HFF-Myc (cell line): ENCODE measurements at places on chromosomes 16 and 17.

DNA sequence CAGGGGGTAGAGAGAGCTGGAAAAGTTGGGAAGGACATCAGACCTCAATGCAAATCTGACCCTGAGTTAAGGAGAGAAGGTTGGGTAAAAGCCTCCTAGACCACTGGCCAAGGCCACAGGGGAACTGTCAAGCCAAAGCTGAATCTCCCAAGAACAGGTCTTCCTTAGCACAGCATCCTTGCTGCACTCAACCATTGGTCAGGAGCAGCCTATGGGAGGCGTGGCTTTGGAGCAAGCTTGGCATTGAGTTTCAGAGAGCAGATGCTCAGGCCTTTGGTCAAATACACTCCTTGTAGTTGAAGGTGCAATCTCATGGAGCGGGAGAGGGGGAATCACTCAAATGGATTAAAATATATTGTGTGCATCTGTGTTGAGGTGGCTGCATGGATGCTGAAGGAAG is 21.8 kb downstream of the SOX9 start:
- no peak for DNase-seq

GRCh38 chr16:77509796-77510195 is 75.0 kb upstream of the ADAMTS18 start:
- DNase-seq = no peak

GRCh38 chr16:3497771-3498170 is 2.5 kb upstream of the C16orf90 start:
- DNase-seq = no peak

DNA sequence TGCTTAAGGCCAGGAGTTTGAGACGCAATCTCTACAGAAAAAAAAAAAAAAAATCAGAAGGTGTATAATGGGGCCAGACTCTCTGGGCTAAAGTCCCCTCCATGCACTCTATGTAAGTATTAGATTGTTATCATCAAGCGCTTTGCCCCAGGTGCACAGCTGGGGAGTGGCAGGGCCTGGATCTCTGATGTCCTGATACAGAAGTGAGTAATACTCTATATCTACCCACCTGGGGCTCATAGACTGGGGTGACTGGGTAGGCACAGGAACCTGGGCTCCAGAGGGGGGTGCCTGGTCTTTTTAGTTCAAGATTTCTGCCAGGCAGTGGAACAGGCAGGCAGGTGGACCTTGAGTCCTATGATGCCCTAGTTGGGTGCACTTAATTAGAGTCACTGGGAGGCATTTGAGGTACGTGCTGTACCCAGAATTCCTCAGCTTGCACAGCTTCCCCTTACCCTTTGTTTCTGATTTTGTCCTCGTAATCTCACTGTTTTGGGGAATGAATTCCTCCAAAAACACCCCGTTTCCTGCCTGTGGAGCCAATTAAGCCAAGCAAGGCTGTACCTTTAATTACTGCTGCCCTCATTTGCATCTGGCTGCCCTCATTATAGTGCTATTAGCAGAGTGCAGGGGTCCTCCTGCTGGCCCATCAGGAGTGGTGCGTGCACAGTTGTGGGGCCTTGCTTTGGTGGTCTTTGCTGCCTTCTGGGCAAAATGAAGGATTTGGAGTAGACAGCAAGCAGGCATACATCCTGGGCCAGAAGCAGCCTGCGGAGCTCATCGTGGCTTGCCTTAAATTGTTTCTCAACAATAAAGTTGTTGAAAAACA is 239.0 kb downstream of the SNX29 start:
- DNase-seq = no peak

DNA sequence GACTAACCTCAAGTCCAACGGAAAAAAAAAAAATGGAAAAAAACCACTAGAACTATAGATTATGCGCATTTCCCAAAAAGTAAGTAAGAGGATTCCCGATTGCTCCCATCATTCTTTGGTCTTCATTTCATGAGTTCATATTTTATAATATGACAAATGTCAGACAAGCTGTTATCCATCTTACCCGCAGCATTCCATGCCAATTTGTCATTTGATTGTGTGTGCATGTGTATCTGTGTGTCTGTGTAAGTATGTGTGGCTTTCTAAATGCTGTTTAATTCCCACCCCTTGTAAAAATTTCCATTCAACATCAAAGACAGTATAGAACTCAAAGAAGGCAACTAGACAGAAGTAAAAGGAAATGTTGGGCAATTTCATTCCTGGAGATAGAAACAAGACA is 434.1 kb downstream of the CDH11 start:
- DNase-seq = no peak

DNA sequence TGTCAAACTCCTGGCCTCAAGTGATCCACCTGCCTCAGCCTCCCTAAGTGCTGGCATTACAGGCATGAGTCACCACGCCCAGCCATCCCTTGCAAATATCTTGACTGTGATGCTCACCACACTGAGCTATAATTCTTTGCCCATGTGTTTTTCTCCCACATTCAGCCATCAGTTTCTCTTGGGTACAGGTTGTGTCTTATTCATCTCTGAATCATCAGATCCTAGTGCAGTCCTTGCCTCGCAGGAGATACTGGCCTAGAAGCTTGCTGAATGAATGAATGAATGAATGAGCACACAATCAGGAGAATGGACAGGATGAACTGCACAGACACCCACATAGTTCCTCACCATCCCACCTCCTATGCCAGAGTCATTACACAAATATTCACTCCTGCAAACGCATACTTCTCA is 24.4 kb upstream of the ETV4 start:
- DNase-seq = peak; percentile 51

DNA sequence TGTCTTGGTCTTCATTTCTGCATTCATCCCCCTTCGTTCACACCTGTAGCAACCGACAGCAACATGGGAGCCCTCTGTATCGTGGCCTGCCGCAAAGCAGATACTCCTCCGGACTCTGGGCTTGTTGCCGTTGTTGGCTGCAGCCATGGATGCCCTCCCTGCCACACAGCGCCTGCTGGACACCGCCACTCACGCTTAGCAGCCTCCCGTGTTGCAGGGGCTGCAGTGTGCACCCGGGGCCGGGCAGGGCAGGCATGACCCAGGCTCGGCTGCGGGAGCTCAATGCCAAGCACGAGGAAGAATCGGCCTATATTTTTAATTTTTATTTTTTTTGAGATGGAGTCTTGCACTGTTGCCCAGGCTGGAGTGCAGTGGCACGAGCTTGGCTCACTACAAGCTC is 34.9 kb upstream of the ZNF629 start:
- DNase-seq = no peak

GRCh38 chr16:86966777-86967176 is 350.4 kb downstream of the C16orf95 start:
- DNase-seq = no peak

GRCh38 chr16:11232852-11233726 is 22.9 kb downstream of the SOCS1 start:
- no peak for DNase-seq

- no peak for DNase-seq
Measured at GRCh38 chr17:5282642-5283217, 646 bp downstream of the RABEP1 start.

- no peak for DNase-seq
Measured at GRCh38 chr17:69913216-69913615, 161.8 kb upstream of the KCNJ16 start.

DNA sequence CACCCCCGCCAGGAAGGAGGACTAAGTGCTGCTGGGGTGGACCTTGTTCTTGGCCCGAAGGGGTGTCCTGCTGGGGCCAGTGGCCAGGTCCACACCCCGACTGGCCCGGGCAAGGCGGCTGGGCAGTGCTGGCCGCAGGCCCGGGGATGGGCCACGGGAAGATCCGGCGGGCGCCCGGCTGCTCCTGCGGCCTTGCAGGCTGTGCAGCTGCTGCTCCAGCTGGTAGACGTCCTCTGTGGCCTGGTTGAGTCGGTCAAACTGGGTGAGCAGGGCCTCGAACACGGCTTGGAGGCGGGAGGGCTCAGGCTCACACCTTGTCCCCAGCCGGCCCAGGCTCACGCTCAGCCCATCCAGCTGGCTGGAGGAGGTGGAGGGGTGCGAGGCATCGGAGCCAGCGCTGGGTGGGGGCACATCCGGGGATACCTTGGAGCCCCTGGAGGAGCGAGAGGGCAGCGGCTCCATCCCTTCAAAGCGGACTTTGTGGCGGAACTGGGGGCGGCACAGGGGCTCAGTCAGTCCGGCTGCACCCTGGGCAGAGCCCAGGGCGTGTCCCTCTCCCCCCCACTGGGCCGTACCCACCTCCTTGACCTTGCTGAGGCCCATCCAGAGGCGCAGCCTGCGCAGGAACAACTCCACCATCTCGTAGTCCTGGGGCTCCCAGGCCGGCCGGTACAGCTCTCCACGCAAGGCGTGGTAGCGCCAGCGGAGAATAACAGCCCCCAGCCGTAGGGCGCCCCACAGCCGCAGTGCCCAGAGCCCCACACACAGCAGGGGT is 42.1 kb downstream of the TSC2 start:
- DNase-seq = no peak

GRCh38 chr17:56979091-56979480 is 1.2 kb downstream of the SCPEP1 start:
- no peak for DNase-seq

- DNase-seq = no peak
Measured at GRCh38 chr17:77451245-77451893, 310.6 kb downstream of the SEC14L1 start.

DNA sequence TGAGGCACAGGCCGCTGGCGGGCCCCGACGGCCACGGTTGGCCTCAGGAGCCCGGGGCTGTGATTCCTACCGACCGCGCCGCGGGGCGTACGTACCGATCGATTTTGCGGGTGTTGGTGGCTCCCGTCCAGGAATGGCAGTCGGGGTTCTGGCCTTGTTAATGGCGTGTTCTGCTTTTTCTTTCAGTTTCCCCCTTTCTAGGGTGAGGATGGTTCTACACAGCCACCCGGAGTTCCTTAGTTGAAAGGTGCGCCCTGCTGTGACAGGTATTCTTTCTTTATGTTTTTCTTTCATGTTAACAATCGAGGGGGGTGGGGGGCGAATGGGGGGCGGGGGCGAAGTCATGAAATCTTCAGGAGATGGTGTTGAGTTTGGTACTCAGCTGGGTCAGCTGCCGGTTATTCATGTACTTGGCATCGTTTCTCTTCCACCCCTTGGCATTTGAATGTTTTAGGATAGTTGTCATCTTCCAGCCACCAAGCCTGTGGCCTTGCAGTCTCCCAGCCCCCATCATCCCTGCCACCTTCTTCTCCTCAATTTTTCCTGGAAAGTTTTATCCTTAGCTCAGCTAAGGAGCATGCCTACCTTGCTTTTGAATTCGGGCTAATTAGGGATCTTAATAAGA is 802 bp downstream of the CYLD start:
- no peak for DNase-seq

DNA sequence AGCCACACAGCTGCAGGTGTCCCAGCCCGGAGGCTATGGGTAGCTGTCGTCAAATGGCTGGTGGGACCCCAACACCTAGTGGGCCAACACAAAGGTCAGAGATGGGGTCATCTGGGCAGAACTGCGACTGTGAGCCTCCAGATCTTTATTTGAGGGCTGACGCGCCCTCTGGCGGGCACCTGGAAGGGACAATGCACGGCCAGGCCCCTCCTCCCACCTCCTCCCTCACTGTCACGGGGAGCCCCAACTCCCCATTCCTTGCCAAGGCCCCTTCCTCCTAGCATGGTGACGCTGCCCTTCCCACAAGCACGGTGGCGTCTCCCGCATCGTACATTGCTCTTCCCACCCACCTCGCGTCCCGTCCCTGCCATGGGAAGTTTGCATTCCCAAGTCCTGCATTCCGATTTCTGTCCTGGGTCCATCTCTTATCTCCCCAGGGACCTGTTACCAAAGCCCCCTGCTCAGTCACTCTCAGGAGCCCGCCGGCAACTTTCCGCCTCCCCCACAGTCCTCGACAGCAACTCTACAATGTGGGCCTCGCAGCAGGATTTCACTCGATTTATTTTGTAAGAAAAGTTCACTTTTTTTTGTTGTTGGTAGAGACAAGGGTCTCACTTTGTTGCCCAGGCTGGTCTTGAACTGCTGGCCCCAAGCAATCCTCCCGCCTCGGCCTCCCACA is 1.0 kb downstream of the TLE7 start:
- no peak for DNase-seq

- no peak for DNase-seq
Measured at GRCh38 chr16:81715358-81716196, 63.5 kb upstream of the PLCG2 start.

GRCh38 chr16:4306470-4307214 is 9.2 kb upstream of the GLIS2 start:
- DNase-seq = no peak

GRCh38 chr17:83024218-83024971 is 55.0 kb upstream of the METRNL start:
- no peak for DNase-seq

GRCh38 chr16:82643136-82643535 is 16.4 kb downstream of the CDH13 start:
- DNase-seq = no peak

DNA sequence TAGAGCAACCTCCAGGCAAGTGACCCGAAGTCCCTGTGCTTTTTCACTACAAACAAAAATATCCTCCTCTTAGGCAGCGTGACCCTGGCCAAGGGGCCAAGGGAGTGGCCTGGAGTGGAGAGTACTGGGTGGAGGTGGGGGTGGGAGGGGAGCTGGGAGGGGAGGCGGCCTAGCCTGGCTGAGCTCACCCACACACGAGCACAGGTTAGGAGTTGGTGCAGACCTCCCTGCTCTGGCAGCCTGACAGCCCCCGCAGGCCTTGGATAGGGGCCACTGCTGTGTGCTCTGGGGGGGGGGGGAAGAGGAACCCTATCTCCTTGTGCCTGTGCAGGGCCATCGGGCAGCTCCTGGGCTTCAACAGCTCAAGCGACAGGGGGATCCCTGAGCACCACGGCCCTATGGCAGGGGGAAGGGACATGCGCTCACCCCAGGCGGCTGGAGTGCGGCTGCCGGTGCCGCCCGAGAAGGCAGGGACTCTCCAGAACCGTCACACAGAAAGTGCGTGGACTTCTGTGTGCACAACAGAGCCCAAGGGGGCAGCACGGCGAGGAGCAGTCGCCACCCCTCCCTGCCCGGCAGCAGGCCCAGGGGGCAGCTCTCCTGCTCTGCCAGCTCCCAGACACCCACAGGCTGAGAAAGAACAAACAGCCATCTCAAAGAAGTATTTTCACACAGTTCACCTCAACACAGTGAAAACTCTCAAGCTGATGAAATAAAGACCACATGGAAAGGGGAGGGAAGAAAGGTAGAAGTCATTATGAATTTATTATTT is 13.3 kb downstream of the SLC16A3 start:
- DNase-seq = no peak

- no peak for DNase-seq
Measured at GRCh38 chr16:69823831-69824563, 61.9 kb downstream of the WWP2 start.

GRCh38 chr17:81258292-81258691 is 19.2 kb downstream of the NDUFAF8 start:
- DNase-seq = no peak

DNA sequence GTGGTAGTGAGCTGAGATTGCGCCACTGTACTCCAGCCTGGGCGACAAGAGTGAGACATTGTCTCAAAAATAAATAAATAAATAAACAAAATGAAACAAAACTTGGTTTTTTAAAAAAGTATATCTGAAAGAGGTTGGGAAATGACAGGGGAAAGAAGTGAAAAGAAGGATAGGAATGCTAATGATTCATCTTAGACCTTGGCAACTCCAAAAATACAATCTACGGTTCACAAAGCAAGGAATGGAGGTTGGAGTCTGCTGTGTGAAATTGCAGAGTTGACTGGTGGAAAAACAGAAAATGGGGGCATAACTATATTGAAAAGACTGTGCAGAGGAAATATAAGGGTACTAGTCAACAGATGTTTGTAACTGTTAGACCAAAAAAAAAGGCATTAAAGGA is 40.0 kb upstream of the CD300E start:
- DNase-seq = no peak
